ENCODE measurements at places on chromosomes 5 and 9.

DNA sequence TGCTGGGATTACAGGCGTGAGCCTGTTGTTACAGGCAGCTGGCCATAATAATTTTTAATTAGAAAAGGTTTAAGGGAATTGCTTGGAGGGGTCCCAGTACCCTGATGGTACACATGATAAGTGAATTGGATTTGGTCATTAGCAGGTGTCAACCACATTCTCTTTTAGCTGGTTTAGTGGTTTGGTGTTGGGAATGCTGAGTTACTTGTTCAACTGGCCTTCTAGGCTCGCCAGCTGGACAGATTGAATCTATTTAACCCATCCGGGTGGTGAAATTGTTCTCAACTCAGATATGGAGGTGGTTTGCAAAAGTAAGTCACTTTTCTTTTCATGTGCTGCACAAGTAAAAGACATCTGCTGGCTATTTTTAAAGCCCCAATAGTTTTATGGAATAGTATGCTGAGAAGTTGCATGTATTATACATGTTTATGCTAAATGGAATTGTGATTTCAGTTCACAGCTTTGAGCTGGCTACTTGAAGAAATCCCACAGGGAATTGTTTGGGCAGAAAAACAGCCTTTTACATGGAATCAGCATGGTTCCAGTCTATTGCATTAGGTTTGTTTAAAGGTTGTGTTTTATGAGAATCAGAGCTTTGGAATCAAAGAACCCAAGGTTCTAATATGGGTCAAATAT lies 149.8 kb upstream of the SLC28A3 start:
- DNase-seq: no peak

DNA sequence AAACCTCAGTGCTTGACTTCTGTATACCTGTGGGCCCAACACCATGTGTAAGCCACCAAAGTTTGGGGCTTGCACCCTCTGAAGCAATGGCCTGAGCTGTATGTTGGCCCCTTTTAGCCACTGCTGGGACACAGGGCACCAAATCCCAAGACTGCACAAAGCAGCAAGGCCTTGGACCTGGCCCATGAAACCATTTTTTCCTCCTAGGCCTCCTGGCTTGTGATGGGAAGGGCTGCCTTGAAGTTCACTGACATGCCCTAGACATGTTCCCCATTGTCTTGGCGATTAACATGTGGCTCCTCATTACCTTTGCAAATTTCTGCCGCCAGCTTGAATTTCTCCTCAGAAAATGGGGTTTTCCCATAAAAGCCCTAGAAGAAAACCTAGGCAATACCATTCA lies 345.5 kb downstream of the MLLT3 start:
- no peak for DNase-seq

- DNase-seq: no peak
These were observed 219.9 kb downstream of the MLLT3 start for GRCh38 chr9:20402273-20402875.

GRCh38 chr5:177432143-177432838 lies 5.8 kb downstream of the GRK6 start:
- no peak for DNase-seq

DNA sequence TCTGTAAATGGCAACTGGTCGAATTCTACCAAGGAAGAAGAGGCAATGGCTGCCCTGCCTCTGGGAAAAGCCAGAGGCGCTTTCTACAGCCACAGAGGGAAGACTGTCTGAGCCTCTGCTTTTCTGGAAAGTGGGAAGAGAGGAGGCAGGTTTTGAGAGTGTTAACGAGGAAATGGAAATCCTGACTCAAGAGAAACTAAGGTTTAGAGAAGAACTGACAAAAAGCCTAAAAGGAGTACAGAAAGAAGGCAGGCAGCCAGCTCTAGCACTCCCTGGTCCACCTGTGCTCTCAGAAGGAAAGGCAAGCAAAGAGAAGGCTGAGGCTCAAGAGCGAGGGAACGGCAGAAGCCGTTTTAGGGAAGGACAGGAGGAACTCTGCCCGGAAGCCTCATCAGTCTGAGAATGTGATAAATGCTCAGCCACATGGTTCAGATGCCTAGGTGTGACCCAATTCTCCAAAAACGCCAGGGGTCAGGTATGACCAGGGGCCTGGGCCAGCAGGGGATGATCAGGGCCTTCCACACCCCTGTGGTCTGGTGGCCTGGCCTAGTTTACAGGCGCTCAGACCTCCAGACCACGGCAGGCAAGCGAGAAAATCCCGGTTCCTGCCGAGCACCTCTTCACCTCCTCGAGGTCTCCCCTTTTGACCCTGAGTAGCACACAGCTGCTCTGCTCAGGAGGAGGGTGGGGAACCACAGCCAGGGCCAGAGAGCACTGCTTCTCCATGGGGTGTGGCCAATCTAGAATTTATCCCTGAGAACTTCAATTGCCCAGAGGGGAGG lies 79.9 kb upstream of the FBXW11 start:
- DNase-seq: no peak
